Renal cortical epithelial cell (primary cell): ENCODE measurements at places on chromosomes 13 and 19.

DNA sequence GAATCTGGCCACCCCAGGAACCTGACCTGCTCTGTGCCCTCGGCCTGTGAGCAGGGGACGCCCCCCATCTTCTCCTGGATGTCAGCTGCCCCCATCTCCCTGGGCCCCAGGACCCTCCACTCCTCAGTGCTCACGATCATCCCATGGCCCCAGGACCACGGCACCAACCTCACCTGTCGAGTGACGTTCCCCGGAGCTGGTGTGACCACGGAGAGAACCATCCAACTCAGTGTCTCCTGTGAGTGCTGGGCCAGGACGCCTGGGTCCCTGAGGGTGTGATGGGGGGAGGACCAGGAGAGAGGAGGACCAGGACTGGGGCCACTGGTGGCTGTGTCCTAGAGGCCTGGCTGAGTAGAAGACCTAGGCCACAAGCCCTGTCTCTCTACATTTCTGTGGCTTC, 13.0 kb upstream of the CD33 start:
- no peak for DNase-seq

- no peak for DNase-seq
Measured at GRCh38 chr19:11061952-11062351, 27.3 kb upstream of the LDLR start.

GRCh38 chr19:5850189-5850588, 1.1 kb downstream of the FUT3 start:
- no peak for DNase-seq

- DNase-seq = no peak
Measured at GRCh38 chr13:71090990-71091389, 776.0 kb downstream of the DACH1 start.

DNA sequence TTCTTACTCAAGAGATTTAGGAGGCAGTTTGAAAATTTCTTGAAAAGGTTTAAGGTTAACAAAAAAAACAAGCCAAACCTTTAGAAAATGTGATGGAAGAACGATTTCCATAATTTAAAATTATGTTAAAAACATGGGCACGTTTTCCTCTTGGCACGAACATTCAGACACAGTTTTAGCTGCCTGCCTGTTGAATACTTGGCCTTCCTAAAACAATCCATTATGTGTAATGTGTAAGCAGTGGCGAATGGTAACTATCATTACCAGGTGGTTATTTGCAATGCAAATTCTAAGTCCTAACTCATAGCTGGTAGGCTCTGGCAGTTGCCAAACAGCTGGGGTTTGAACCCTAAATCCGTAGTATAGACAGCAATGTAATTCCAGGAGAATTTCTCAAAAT, 1425.7 kb upstream of the SLC10A2 start:
- peak; percentile 3 for DNase-seq

DNA sequence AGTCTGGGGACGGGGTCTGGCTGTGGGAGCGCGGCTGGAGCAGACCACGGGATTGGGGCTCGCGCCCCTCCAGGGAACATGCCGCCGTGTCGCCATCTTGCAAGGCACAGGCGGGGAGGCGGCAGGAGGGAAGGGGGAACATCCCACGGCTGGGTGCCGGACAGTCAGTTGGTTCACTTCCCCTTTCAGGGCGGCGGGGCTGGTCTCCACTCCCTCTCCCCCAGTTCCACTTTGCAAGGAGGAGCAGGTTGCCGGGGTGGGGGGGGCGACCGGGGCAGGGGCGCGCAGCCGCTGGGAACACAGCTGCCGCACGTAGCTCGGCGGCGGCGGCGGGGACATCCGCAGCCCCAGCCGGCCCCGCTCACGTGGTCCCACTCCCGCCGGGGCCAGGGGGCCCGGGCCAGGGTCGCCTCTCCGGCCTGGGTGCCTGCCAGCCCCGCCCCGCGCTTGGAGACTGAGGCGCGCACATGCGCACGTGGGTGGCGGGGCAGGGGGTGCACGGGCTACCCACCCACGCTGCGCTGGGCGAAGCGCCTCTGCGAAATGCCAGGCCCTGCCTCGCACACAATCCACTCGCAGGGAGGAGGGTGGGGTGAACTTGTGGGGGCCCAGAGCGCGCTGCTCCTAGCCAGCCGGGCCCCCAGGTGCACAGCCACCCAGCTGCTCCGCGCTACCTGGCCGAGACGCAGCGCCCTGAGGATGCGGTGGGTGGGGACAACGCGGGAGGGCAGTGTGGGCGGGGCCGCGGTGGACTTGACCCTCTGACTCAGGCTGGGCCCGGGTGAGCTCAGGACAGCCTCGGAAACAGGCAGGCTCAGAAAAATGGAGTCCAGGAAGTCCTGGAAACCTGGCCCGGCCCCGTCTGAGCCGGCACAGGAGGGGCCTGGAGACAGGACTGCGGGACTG, 6.4 kb downstream of the KLF16 start:
- DNase-seq = peak; percentile 77

- DNase-seq = no peak
Measured at GRCh38 chr19:5127717-5128116, 158.8 kb downstream of the KDM4B start.

DNA sequence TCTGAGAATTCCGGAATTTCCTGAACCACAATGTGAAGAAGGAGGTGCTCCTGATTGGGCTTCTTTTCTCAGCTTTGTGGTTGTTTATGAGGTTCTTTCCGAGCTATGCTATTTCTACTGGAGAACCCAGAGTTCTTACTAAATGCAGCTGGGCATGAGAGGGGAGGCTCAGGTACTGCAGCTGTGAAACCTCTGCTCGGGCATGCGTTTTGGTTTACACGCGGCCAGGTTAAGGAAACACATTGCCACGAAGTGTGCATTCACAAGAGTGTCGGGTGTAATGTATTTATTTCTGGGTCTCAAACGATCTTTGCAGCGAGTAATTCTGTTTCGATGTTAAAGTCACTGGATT, 661 bp upstream of the MIR17HG start:
- peak; percentile 29 for DNase-seq

- DNase-seq = no peak
Measured at GRCh38 chr13:47168066-47168465, 271.2 kb upstream of the HTR2A start.

GRCh38 chr13:110126391-110126961, 180.5 kb downstream of the COL4A1 start:
- DNase-seq = peak; percentile 99

GRCh38 chr13:94243551-94243950, 235.9 kb downstream of the DCT start:
- no peak for DNase-seq

- DNase-seq = peak; percentile 21
Measured at GRCh38 chr19:47013041-47013517, 6.6 kb upstream of the NPAS1 start.

DNA sequence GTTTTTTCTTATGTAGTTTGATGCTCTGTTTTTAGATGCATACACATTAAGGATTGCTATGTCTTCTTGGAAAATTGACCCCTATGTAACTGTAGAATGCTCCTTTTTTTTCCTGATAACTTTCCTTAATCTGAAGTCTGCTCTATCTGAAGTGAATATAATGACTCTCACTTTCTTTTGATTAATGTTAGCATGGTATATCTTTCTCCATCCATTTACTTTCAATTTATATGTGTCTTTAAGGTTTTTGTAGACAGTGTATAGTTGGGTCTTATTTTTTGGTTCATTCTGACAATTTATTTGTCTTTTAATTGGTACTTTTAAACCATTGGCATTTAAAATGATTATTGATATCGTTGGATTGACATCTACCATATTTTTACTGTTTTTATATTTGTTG, 92.3 kb downstream of the URI1 start:
- DNase-seq = no peak

DNA sequence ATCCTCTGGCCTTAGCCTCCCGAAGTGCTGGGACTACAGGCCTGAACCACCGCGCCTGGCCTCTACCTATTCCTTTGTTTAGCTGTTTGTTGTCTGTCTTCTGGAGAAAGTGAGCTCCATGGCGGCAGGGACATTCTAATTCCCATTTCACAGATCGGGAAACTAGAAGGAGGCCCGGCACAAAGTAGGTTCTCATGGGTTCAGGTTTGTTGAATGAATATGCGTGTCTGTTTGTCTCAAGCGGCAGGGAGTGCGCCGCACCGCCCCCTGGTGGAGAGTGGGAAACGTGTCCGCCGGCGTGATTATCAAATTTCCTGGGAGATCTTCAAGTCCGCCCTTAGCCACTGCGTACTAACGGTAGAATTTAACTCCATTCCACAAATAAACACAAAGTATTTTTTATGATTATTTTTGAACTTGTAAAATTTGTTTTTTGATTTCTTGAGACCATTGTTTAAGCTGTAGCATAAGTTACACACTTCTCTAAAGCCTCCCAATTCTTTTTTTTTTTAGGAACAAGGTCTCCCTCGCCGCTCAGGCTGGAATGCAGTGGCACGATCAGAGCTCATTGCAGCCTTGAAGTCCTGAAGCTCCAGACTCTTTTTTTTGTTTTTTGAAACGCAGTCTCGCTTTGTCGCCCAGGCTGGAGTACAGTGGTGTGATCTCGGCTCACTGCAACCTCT, 8.9 kb upstream of the CCDC9 start:
- peak; percentile 51 for DNase-seq

- DNase-seq = peak; percentile 87
Measured at GRCh38 chr19:16702123-16702522, 17.5 kb upstream of the NWD1 start.

- peak; percentile 20 for DNase-seq
Measured at GRCh38 chr19:39765091-39766076, 13.3 kb upstream of the LEUTX start.

- peak; percentile 84 for DNase-seq
Measured at GRCh38 chr19:47232422-47233211, 1.6 kb upstream of the BBC3 start.

GRCh38 chr19:435056-435706, 25.7 kb downstream of the SHC2 start:
- no peak for DNase-seq

- DNase-seq = no peak
Measured at GRCh38 chr13:109602356-109602755, 184.0 kb downstream of the IRS2 start.

DNA sequence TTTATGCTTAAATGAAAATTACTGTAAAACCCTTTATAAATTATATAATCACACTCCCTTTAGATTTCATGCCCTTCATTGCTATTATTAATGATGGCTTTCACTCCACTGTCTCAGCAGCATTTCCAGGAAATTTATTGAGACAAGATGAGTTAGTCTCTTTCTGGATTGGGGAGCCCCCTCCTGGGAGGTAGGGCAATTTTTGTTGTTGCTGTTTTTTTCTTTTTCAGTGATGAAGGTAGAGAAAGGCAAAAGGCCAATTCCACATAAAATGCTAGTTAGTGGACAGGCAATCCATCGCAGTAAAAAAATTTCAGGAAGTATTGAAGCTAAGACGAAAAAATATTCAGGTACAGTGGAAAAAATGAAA, 80.2 kb downstream of the TEX26 start:
- DNase-seq = no peak

- DNase-seq = no peak
Measured at GRCh38 chr19:43936188-43936587, 1.1 kb upstream of the ZNF45 start.

DNA sequence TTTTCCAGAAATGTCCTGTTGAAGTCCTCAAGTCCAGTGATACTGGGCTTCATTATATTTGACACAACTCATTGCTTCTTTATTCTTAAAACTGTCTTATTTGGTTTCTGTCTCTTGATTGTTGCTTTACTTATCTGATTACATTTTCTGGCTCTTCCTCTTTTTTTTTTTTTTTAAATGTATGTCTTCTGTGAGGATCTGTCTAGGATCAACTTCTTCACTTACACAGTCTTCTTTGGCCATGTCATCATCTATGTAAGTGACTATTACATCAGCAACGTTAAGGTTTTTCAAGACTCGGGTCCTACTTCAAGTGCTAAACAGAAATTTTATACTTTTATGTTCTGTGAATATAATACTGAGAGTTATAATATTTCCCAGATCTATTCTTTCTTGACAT, 162.1 kb downstream of the PDS5B start:
- no peak for DNase-seq

- peak; percentile 19 for DNase-seq
Measured at GRCh38 chr13:94433055-94433961, 46.2 kb downstream of the DCT start.

DNA sequence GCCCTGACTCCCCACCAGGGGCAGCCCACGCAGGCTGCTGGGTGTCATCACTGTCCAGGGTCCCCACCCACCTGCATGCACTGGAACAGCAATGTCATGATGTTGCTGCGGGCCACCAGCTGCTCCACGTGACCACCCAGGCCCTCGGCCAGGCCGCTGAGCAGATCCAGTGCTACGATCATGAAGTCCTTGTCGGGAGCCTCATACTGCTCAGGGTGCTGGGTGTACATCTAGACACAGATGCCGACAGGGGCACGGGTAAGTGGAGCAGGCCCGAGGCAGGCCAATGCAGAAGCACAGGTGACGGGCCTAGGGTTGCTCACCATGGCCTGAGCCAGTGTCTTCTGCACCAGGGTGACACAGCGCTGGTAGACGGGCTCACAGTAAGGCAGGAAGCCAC, 8.7 kb upstream of the FBXW9 start:
- DNase-seq = no peak

GRCh38 chr13:46143184-46143701, 38.4 kb upstream of the CPB2 start:
- no peak for DNase-seq

- DNase-seq = no peak
Measured at GRCh38 chr13:78168981-78169380, 250.3 kb upstream of the EDNRB start.

DNA sequence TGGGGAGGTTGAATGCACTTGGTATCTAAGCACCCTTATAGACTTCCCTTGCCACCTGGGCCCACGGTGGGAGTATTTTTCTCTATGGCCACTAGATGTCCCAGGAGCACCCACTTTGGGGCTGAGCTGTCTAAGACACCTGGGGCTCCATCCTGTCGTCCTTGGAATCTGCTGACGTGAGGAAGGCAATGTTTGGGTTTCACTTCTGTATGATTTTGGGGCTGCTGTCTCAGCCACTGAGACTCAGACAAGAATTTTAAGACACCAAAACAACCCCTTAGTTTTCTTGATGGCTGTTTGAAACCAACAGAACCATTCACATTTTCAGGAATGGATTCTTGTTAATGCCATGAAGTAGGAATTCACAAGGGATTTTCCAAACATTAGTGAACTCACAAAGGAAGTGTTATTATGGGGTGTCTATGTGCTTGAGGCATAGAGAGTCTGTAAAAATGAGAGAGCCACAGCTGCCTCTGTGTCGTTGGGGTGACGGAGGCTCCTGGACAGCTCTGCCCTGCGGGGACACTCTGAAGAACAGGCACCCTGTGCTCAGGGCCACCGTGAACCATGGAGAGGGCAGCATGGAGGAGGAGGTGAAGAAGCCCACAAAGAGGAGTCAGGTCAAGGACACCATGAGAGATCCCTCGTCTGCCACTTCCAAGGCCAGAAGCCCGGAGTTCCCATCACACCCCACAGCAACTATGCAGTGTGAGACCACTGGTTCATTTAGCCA, 106.8 kb upstream of the SPATA13 start:
- peak; percentile 65 for DNase-seq

- peak; percentile 17 for DNase-seq
Measured at GRCh38 chr13:41312176-41312500, 1.1 kb downstream of the NAA16 start.
